CD8-positive, alpha-beta memory T cell (primary cell): ENCODE measurements at places on chromosomes 5 and 9.

DNA sequence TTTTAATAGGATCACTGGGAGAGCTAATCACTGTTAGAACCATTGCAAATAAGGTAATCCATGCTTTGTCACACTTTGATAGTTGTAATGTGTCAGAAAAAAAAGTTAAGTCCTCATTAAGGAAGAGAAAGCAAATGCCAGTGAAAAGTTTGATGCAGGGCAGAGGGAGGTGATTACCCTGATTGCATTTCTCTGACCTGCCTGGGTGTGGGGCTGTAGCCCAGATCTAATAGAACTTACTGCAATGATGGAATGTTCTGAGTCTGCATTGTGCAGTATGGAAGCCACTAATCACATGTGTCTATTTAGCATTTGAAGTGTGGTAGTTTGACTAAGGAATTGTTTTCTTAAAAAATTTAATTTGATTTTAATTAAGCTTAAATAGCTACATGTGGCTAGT, 202.7 kb downstream of the ATP10B start:
- no peak overlapping the region for H3K27ac ChIP-seq
- no peaks in the 10 kb centered on the region for H3K36me3 ChIP-seq
- no peak for DNase-seq
- no peaks in the 10 kb centered on the region for H3K4me1 ChIP-seq
- H3K4me3 ChIP-seq: no peak overlapping the region
- H3K27me3 ChIP-seq: no peaks in the 10 kb centered on the region

DNA sequence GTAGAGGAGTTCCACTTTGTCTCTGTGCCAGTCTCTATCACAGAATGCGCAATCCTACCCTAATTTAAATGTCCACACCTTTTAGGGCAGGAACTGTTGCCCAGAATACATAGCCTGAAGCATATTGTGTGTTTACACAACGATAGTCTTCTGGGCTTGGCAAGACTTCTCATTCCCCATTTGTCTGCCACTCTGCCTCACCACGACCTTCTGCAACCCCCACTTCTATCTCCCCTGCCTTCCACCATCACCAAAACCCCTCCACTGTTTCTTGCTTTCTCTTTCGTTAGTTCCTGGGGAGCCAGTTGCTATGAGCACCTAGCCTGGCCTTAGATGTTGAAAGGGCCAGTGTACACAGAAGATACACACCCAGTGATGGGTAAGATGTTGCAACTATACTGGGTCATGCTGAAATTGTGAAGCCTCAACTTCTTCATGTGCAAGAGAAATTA, 883 bp upstream of the RNF145 start:
- H3K4me1 ChIP-seq: peaks cover 34% of the 10 kb centered on the region
- H3K27me3 ChIP-seq: no peaks in the 10 kb centered on the region
- no peaks in the 10 kb centered on the region for H3K36me3 ChIP-seq
- H3K27ac ChIP-seq: no peak overlapping the region

DNA sequence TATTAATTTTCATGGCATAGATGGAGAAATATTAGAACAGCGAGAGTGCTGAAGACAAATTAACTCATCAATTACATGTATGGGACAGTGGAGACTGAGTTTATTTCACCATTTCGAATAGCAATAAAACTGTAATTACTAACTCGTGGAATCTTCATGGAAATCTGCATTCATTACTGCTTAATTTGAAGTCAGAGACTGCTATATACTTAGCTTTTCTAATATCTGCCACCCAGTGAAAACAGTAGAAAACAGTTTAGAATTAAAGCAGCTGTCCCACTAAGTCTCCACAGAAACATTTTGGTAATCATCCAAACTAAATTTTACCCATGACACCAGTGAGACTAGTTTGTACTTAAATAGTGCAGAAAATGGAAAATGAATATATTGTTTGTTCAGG, 56.8 kb downstream of the IZUMO3 start:
- H3K4me3 ChIP-seq: no peak overlapping the region
- H3K36me3 ChIP-seq: no peaks in the 10 kb centered on the region
- no peak for DNase-seq
- no peak overlapping the region for H3K27ac ChIP-seq
- H3K27me3 ChIP-seq: no peaks in the 10 kb centered on the region

DNA sequence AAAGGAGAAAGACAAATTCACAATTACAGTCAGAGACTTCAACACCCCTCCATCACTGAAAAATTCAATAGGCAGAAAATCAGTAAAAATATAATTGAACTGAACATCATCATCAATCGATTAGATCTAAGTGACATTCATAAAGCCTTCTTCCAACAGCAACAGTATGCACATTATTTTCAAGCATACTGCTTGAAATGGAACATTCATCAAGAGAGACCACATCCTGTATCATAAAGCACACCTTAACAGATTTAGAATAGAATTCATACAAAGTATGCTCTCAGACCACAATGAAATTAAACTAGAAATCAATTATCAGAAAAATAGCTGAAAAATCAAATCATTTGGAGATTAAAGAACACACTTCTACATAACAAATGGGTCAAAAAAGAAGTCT, 39.1 kb downstream of the ERMP1 start:
- no peak overlapping the region for H3K4me3 ChIP-seq
- peaks cover 6% of the 10 kb centered on the region for H3K36me3 ChIP-seq
- no peak overlapping the region for H3K27ac ChIP-seq
- no peak for DNase-seq

- H3K27ac ChIP-seq: no peak overlapping the region
- H3K4me3 ChIP-seq: no peak overlapping the region
- H3K4me1 ChIP-seq: no peaks in the 10 kb centered on the region
- H3K27me3 ChIP-seq: no peaks in the 10 kb centered on the region
Observed at GRCh38 chr5:168346417-168346816, 55.0 kb downstream of the WWC1 start.

DNA sequence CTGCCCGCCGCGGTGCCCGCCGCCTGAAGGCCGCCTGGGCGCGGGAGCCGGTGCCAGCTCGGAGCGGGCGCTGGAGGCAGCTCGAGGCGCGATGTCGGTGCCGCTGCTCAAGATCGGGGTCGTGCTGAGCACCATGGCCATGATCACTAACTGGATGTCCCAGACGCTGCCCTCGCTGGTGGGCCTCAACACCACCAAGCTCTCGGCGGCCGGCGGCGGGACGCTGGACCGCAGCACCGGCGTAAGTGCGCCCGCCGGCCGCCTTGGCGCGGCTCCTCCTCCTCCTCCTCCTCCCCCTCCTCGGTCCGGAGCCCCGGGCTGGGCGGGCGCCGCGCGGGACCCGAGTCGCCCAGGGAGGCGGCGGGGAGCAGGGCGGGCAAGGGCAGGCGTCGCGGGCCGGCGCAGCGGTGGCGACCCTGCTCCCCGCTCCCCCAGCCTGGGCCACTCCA, 455 bp downstream of the OLFM1 start:
- no peaks in the 10 kb centered on the region for H3K27me3 ChIP-seq
- no peak overlapping the region for H3K27ac ChIP-seq
- no peak overlapping the region for H3K4me3 ChIP-seq
- H3K4me1 ChIP-seq: no peaks in the 10 kb centered on the region
- no peak for DNase-seq

- H3K4me1 ChIP-seq: no peaks in the 10 kb centered on the region
- no peak overlapping the region for H3K27ac ChIP-seq
- no peaks in the 10 kb centered on the region for H3K36me3 ChIP-seq
Observed at GRCh38 chr5:146528236-146528635, 12.2 kb upstream of the GPR151 start.

GRCh38 chr5:114419959-114420358, 58.1 kb downstream of the KCNN2 start:
- no peak overlapping the region for H3K27ac ChIP-seq
- no peaks in the 10 kb centered on the region for H3K36me3 ChIP-seq
- no peaks in the 10 kb centered on the region for H3K27me3 ChIP-seq
- no peak overlapping the region for H3K4me3 ChIP-seq
- H3K4me1 ChIP-seq: no peaks in the 10 kb centered on the region
- DNase-seq: no peak
